ENCODE measurements at places on chromosomes 4 and X.

DNA sequence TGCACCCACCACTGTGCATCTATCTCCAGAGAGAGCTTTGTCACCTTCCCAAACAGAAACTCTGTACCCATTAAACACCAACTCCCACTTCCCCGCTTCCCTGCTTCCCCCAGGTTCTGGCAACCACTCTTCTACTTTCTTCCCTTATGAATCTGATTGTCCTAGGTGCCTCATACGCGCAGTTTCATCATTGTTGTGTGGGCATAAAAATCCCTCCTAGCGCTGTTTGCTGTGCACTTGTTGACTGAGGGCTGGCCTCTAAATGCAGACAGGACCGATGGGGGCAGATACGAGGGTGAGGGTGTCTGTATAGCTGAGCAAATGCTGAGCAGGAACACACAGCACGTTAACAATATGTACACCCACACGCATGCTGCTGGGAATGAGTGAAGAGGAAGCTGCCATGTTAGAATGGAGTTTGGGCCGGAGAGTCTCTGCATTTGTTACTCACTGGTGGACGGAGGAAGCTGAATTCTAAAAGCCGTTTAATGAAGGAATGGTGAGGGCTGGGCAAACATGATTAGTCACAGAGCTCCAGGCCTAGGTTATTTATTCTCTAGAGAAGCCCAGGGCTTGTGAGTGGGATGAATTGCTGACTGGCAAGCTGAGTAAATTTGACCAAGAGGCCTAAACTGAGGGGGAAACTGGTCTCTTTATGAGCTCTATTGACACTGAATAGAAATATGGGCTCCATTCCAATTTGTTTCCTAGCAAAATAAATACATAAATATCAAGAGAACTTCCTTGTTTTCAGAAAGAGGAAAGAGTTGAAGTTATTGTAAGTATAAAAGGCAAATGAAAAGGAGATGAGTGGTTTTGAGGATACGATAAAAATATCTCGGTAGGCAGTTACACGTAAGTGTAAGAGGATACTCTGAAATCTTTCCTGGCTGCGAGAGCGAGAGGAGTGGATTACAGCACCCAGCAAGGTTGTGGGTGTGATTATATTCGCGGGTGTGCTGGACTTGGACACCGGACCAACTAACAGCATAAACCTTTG, 95.9 kb upstream of the RPS6KA3 start:
- DNase-seq = peak; percentile 55

DNA sequence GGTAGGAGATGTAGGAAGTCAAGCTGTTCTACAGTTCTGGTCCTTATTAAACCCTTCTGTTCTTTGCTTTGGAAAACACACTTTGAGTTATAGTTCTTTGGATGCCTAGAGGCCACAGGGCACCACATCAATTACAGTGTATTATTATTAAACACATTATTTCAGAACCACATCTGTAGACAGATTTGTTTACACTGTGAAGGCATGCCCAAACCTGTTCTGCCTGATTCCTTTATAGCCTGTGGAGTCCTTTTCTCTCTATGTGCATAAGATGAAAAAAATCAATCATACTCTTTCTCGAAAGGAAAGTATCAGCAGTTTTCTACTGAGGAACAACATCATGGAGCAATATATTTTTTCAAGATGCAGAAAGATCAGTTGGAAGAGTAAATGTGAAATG, 371.3 kb upstream of the INTU start:
- DNase-seq = no peak

DNA sequence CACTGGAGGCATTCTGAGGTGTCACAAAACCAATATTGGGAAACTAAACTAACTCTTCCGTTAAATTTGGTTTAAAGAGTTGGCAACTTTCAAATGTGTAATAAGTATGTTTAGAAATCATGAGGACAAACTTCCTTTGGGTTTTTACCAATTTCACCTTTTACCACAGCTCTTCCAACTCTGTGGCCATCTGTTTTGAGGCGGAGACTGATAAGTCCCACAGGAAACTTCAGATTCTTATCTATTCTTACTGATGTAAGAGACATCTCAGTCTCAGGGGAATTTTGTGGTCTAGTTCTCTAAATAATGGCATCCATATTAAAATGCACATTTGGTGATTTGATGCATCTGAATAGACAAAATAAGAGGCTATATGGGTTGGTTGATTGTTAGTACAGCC, 229.2 kb upstream of the AFF2 start:
- no peak for DNase-seq

DNA sequence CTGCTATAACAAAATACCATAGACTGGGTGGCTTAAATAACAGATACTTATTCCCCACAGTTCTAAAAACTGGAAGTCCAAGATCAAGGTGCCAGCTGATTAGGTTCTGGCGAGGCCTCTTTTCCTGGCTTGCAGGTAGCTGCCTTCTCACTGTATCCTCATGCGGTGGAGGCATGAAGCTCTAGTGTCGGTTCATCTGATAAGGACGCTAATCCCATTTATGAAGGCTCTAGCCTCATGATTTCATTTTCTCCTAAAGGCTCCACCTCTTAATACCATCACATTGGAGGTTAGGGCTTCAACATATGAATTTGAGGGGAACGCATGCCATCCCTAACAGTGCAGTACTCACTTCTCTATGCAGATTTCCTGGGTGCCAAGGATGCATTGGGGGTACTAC, 57.9 kb upstream of the STIM2 start:
- no peak for DNase-seq
